ENCODE measurements at places on chromosomes 12 and 14. TPM values are rescaled to one million over a fixed set of nuclear protein-coding genes. Genes with fewer than 3 reads are reported as not detected.

PLEKHD1 gene
- not detected for total RNA-seq

USP5 gene
- total RNA-seq: 47.3 TPM

CLEC7A gene
- 40.5 TPM for total RNA-seq

PRH2 gene
- total RNA-seq: not detected

OR6C1 gene
- not detected for total RNA-seq

PLBD1 gene
- total RNA-seq: 1.5 TPM

NUP107 gene
- 91.2 TPM for total RNA-seq

TPPP2 gene
- total RNA-seq: not detected

KRT85 gene
- not detected for total RNA-seq

CMA1 gene
- not detected for total RNA-seq

- peak; percentile 30 for DNase-seq
Measured at GRCh38 chr12:110957652-110958051, 37.3 kb upstream of the MYL2 start.

DNA sequence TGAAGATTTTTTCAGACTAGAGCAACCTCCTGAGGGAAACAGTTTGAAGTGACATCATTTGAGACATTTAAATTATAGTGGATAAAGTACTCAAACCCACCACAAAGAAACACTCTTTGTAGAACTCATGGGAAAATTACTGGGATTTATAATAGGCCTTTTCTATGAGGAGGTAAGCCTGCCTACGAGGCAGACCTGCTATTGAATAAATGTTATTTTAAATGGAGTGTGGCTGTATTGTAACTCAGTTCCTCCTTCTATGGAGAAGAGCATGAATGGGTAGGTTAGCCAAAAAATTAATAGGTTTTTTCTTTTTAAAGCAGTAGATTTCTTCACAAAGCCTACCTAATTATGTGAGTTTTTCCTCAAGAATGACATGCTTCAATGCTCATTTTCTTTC is 63.7 kb upstream of the PLEKHA5 start:
- no peak for DNase-seq

GRCh38 chr12:2287151-2287550 is 234.4 kb downstream of the CACNA1C start:
- DNase-seq: no peak

DNA sequence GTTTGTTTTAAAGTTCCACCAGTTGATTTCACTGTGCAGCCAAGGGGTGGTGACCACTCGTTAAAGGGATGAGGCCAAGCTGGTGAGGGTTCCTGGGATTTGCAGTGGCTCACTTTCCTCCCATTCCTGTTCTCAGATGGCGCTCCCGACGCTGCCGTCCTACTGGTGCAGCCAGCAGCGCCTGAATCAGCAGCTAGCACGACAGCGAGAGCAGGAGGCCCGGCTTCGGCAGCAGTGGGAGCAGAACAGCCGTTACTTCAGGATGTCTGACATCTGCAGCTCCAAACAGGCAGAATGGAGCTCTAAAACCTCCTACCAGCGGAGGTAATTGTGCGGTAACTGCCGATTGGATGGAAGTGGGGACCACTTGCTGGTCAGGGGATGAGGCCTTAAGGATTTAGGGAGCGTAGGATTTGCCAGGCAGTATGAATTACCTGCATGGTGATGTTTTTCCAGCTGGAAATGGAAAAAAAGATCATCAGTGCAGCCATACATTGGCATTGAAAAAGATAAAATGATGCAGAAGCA is 2.9 kb downstream of the TCHP start:
- DNase-seq: no peak

DNA sequence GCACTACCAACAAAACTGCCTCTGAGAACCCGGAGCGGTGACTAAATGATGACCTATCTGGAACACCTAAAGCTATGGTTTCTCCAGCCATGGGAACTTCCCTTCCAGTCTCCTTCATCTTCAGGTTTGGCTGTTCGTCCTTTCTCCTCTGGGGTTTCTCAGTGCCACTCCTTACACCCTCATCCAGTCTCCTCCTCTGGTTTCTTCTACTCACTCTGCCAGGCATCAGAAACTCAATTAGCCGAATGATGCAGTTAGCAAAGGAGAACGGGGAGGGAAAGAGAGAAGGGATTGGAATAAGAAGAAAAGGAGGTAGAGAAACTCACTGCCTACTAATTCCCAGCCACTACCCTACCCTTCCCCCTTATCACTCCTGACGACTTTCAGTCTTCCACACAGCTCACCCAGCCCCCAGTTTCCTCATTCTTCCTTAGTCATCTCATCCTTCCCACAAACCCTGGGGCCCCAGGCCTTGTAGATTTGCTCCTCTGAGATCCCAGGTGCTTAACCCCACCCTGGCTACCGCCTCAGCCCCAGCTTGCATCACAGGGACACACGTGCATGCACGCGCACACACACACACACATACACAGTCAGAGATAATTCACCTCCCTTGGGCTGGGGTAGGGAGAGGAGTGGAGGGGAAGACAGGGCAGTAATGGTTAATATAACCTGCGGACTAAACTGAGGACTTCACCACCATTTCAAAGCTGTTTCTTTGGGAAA is 13.0 kb downstream of the FGD6 start:
- DNase-seq: peak; percentile 99

DNA sequence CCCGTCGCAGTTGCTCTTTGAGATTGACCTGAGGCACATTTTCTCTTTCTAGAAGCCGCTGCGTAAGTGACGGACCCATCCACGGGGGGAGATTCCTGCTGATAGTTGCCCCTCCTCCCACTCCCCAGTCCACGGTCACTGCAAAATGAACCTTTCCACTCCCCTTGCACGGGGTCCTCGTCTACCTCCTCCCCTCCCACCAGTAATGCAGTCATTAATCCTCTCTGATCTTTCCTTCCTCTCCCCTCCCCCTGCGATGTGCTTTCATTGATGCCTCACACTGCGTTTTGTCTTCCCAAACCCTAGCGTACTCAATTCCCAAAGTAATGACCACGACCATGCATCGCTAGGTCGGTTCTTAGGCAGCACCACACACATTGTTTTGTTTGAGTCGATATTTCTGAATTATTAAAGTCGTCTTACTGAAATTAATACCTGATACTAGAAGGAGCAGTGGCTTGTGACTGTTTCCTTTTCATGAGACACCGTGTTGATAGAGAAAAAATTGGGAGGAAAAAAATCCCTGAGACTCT is 857 bp downstream of the ETNK1 start:
- peak; percentile 57 for DNase-seq

- no peak for DNase-seq
Measured at GRCh38 chr14:58677517-58677916, 39.8 kb downstream of the DACT1 start.

GRCh38 chr12:113467142-113467501 is 4.5 kb downstream of the LHX5 start:
- DNase-seq: no peak

DNA sequence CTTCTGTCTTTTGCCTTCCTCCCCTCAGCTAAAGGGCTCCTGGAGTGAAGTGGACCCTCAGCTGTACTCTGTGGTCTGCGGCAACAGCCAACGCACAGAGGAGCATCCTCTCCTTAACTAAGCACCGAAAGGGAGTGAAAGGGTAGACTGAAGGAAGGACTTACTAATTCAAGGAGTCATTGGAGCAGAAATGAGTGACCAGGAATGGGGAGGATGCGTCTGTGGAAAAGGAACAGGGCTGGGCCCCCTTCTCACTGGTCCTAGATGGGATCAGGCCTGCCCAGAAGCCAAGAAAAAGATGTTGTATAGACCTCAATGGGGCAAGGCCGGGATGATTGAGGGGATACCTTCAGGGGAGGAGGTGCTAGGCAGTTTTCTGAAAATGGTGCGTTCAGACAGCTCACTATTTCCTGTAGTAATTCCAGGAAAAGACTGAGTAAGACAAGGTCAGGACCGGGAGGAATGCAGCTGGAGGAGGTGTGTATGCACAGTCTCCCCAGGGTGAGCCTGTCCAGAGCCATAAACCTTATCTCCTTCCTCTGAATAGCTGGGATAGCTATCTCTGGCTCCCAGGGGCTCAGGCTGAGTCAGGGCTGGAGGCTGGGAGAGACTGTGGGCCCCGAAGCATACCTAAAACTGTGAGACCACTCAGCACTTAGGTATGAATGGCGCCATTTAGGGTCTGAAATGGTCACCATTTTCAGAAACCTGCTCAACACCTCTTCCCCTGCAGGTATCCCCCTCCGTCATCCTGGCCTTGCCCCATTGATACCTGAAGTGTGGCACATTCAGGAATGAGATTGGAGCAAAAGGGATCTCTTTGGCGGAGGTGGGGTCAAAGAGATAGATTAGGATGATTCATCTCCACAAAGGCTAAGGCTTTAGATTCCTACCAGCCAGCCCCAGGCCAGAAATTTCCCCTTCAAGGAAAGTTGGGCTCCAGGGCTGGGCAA is 20.2 kb upstream of the KRT8 start:
- peak; percentile 96 for DNase-seq

- no peak for DNase-seq
Measured at GRCh38 chr12:21828136-21828775, 53.8 kb upstream of the KCNJ8 start.

- DNase-seq: no peak
Measured at GRCh38 chr14:70916799-70917198, 9.5 kb downstream of the PCNX1 start.

DNA sequence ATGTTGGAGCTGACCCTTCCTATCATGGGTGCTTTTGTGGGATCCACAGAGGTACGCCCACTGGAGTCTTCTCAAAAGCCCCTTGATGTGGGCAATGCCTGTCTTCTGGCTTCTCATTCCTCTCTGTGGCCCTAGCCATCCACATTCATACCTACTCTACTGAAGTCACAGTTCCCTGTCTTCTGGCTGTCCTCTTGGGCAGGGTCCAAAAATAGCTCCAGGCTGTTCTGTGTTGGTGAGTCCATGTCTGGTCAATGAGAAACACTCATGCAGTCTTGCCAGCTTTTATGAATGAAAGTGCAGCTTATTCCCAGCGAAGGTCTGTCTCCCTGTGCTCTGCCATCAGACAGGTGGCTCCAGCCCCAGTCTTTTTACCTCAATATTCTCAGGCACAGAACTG is 135.9 kb upstream of the MDM1 start:
- DNase-seq: no peak

DNA sequence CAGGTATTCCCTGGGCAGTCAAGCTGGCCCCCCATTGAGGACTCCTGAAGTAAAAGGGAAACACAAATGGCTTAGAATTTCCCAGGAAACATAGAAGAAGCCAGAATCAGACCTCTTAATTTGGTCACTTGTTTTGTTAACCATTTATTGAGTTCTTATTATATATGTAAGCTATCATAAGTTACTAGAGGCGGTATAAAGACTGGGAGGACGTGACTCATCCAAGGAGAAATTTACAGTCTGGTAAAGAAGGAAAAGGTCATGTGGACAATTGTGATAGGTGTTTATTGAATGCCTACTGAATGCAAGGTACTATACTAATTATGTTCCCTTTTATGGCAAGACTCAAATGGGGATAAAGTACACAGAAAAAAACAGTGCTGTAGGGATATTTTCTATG is 146.7 kb downstream of the DYRK2 start:
- peak; percentile 24 for DNase-seq

GRCh38 chr14:104211215-104211614 is 72.8 kb downstream of the KIF26A start:
- DNase-seq: no peak

GRCh38 chr12:124413401-124413800 is 118.5 kb downstream of the RFLNA start:
- no peak for DNase-seq

DNA sequence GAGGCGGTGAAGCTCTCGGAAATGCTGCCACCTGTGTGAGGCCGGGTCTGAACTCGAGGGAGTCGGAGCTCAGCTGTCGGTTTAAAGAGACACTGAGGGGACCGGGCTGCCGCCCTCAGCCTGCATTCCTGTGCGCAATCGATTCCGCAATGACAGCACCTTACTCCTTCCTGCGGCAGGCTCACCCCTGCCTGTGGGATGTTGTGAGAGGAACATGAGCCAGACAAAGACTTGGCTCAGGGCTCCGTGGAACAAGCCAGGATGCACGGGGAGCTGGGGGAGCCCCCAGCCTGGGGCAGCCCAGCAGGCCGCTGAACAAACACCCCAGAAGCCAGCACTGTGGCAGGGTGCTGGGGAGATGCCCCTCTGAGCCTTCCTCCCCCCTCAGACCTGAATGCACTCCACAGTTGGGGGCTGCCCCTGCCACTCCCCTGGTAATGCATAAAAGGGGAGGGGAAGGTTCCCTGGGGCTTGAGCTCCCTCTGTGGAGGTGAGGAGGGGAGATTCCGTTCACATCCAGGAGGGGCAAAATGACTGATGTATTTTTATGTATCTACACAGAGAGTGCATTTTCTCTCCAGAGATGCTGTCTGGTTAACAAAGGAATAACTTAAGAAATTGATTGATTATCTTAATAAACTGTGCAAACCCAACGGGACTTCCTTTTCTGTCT is 20.6 kb downstream of the RFLNA start:
- DNase-seq: no peak

- DNase-seq: no peak
Measured at GRCh38 chr14:98208211-98208611, 1063.8 kb downstream of the BCL11B start.

DNA sequence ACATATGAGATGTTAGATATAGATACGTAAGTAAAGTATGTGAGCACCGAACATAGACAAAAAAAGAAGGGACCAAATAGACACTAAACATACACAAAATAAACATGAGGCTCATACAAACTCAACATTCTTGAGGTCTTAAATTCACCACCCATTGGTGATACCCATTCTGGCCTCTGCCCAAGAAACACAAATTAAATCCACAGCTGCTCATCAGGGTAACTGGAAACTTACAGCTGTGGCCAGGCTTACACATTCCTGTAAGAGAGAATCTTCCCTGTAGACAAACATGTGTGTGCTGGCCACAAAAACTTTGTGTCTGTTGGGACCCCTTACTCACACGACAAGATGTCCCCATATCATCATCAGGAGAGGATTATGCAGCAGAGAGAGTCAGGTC is 22.4 kb downstream of the MAGOHB start:
- DNase-seq: no peak

DNA sequence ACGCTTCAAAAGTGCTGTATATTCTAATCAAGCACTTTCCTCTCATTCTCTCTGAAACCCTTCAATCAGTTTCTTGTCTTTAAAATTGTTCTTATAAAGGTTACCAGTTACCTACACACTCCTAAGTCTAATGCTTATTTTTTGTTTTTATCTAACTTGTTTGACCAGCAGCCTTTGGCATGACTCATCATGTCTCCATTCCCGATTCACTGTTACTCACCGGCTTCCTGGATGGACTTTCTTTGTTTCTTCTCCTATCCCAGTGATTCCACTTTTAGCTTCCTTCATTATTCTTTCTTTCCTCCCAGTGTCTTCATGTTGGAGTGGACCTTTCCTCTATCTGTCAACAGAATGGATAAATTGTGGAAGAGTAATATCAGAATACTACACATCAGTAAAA is 368.6 kb upstream of the CCDC196 start:
- peak; percentile 32 for DNase-seq

GRCh38 chr14:32085845-32086383 is 8.8 kb downstream of the ARHGAP5 start:
- no peak for DNase-seq

GRCh38 chr14:75794615-75795038 is 133.6 kb downstream of the TTLL5 start:
- peak; percentile 37 for DNase-seq

GRCh38 chr14:22296088-22296487 is 292.9 kb downstream of the DAD1 start:
- no peak for DNase-seq

GRCh38 chr12:89437231-89437630 is 84.9 kb upstream of the DUSP6 start:
- DNase-seq: no peak

Data from M059J (cell line).